ENCODE measurements at places on chromosomes 1 and 21.

GRCh38 chr1:177783051-177783450, 186.8 kb downstream of the SEC16B start:
- DNase-seq = no peak

- DNase-seq = peak; percentile 60
Measured at GRCh38 chr1:86965012-86965826, 50.8 kb downstream of the HS2ST1 start.

DNA sequence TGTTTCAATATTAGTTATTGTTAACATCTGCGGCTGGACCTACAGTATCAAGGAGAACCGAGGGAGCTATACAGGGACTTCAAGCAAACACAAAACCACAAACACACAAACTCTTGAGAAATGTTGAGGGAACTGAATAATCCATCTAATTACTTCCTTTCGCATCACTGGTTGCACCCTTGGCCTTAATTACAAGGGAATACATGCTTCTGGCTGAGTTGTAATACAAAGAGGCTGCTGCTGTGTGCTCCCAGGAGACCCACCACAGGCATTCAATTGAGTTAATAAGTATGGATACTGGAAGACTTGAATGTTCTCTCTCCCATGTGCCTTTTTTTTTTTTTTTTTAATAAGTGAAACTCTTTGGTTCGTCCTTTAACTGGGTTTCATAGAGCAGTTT, 16.8 kb upstream of the SMYD2 start:
- no peak for DNase-seq

DNA sequence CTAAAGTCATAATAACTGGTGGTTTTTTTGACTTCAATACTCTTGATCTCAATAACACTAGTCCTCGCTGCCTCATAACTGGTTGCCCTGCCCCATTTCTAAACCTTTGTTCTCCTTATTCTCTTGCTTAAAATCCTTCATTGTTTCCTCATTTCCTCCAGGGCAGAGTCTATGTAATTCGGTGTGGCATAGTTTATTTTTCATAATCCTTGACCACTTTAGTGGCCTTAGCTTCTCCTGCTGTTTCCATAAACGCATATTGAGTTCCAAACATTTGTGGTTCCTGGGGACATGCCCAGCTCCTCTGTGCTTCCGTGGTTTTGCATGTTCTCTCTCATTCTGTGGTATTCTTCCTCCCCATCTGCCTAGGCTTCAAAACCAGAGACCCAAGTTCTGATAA, 19.0 kb upstream of the TLCD4 start:
- no peak for DNase-seq

- no peak for DNase-seq
Measured at GRCh38 chr1:202272103-202272845, 69.5 kb downstream of the UBE2T start.

GRCh38 chr1:117851687-117852086, 77.7 kb downstream of the GDAP2 start:
- no peak for DNase-seq

DNA sequence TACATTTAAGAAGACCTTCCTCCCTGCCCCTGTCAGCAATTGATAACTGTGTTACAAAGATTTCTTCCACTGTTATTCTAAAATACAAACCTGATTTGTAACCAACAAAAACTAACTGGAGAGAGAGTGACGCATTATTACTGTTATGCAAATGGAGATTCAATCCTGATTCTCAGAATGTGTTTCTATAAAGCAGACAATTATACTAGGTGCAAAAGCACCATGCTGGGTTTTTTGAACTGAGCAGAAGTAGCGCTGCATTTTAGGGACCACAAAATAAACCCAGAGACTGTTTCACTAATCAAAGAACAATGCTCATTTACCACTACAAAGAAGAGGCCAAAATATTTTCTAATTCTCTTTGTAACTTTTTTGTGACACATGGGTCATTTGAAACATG, 13.6 kb upstream of the GBP6 start:
- no peak for DNase-seq

GRCh38 chr1:154623358-154623757, 15.4 kb upstream of the ADAR start:
- DNase-seq = no peak

DNA sequence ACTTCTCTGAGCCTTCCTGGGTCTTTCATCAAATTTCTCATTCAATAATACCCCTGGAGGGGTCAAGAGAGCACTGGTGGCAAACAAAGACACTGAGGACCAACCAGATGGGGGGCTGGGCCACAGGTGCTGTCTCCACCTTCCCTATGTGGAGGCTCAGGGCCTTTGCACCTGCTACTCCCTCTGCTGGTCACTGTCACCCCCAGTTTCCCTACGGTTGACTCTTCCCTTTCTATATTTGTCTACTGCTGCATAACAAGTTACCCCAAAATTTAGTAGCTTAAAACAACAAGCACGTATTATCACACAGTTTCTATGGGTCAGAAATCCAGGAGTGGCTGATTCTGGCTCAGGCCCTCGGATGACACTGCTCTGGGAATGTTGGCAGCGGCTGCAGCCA, 138.8 kb upstream of the RUNX3 start:
- no peak for DNase-seq

GRCh38 chr1:25799935-25800702, at the start of gene SELENON:
Gene SELENON (plus strand): TSS chr1:25800193. CDS start chr1:25800231, 38 bp downstream.
- no peak for DNase-seq

GRCh38 chr1:225440380-225441221, 12.8 kb upstream of the LBR start:
- no peak for DNase-seq

DNA sequence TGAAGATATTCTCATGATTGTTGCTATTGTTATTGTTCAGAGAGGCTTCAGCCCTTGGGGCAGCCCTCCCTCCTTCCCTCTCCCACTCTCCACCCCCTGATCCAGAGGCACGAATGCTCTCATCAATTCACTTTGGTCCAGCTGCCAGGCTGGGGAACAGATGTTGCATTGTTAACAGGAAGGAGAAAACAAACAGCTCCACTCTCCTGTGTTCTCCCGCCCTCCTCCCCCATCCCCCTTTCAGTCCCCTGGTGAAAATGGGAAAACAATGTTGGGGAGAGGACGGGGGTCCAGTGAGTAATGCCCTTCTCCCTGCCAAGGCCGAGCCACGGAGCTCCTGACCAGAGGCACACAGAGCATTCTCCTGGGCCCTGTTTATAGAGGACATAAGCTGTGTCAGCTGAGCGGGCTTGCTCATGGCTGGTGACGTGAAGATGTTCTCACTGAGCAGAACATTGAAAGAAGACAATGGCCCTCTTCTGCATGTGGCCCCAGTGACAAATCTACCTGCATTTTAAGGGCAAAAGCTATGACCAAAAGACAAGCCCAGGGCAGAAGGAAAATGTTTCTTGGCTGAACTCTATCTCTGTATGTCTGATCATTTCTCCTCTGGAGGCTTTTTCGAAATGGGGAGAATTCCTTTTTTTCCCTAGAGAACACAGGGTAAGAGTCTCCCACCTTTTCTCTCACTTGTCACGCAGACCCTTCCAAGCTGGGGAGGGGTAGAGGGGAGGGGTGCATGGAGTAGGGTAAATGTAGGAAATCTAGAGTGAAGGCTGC, 111.7 kb downstream of the GLUL start:
- no peak for DNase-seq

DNA sequence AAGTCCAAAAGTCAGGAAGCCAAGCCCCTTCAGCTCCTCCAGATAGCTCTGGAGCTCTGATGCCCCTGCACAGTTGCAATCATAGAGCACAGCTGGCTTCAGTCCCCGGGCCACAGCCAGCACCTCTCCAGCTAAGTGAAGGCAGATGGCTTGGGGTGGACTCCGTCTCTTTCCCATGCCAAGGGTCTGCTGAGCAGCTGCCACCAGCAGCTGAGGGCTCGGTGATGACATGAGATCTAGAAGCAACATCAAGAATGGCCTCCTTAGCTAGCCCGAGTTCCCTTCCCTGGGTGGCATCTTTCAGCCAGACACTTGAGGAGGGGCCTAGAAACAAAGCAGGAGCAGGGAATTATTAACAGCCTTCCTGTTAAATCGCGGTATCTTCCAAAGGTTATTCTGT, 973 bp downstream of the C1orf74 start:
- DNase-seq = no peak

GRCh38 chr1:45035631-45036301, 23.7 kb downstream of the UROD start:
- DNase-seq = no peak

DNA sequence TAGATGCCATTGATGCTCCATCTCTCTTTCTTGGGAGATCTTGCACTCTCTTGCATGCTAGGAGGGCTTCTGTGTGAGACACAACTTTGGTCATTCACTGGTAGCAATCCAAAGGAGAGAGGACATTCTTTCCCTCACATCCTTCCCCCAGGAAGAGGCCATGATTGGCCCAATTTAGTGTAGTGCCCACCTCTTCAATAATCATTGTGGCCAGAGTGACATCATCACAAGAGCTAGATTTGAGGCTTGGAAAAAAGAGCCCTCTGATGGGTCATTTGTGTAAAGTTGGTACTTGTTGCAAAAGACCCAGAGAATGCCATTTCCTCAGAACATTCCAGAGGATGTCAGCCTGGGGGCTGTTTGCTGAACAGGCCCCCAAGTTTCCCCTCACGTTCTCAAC, 30.2 kb downstream of the S100A6 start:
- DNase-seq = no peak

- no peak for DNase-seq
Measured at GRCh38 chr1:44315521-44315920, 39.5 kb downstream of the ERI3 start.
